ENCODE measurements at places on chromosomes 7 and 10.
A peak's percentile ranks its signal among the peaks of the same experiment; 100 is the strongest.

DNA sequence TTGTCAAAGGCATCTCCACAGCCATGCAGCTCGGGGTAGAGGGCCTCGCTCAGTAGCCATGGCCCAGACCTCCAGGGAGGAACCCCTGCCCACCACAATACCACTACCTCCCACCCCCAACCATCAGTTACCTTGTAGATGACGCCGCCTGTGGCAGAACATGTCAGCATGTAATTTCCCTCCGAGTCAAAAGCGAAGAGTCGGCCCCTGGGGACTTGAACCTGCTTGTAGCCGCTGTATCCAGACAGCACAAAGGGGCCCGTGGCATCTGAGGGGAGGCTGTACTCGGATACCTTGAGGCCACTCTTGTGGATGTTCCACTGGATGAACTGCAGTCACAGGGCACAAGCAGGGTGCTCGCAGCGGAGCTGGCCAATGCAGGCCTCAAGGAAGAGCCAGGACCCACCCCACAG lies 16.3 kb upstream of the CYREN start:
- DNase-seq, result no peak

DNA sequence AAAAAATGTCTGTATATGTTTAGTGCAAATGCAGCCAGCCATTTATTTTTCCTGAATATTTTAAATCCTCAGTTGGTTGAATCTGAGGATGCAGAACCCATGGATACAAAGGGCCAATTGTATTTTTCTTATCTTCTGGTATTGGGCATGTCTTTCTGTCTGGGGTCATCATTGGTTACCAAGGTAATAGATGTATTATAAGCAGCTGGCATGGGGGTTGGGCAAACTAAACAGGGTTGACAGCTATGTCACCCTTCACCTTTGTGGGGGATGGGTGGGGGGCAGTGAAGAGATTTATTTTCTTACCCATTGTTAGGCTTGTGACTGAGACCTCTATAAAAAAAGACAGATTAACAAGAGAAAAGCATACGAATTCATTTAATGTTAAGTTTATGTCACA lies 38.8 kb downstream of the CDHR3 start:
- no peak for DNase-seq

- no peak for DNase-seq
Observed at GRCh38 chr10:1733720-1734119, 3.6 kb downstream of the ADARB2 start.

GRCh38 chr10:108862676-108863350 lies 1060.5 kb downstream of the XPNPEP1 start:
- peak; percentile 37 for DNase-seq

DNA sequence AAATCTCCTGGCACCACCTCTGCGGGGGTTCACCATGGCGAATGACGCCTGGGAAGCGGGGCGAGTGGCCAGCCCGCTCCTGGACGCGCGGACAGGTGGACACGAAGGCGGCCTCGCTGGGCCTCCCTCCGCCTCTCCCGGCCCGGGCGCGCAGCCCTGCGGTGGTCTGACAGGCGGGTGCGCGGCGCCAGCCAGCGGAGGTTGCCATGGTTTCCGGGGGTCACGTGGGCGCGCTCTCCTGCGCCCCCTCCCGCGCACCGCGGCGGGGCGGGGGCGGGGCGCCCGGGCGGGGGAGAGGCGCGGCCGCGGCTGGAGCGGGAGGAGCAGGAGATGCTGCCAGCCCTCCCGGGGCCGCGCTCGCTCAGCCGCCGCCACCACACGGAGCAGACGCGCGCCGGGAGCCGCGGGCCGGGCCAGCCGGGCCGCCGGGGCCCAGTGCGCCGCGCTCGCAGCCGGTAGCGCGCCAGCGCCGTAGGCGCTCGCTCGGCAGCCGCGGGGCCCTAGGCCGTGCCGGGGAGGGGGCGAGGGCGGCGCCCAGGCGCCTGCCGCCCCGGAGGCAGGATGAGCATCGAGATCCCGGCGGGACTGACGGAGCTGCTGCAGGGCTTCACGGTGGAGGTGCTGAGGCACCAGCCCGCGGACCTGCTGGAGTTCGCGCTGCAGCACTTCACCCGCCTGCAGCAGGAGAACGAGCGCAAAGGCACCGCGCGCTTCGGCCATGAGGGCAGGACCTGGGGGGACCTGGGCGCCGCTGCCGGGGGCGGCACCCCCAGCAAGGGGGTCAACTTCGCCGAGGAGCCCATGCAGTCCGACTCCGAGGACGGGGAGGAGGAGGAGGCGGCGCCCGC lies at the start of gene PRKAR2B:
TSS of gene PRKAR2B (plus strand) at position 359 of the 848 bp plus-strand sequence. CDS start at position 562, 203 bp downstream.
- peak; percentile 71 for DNase-seq

- no peak for DNase-seq
Observed at GRCh38 chr7:151119055-151119415, 32.8 kb downstream of the AGAP3 start.

DNA sequence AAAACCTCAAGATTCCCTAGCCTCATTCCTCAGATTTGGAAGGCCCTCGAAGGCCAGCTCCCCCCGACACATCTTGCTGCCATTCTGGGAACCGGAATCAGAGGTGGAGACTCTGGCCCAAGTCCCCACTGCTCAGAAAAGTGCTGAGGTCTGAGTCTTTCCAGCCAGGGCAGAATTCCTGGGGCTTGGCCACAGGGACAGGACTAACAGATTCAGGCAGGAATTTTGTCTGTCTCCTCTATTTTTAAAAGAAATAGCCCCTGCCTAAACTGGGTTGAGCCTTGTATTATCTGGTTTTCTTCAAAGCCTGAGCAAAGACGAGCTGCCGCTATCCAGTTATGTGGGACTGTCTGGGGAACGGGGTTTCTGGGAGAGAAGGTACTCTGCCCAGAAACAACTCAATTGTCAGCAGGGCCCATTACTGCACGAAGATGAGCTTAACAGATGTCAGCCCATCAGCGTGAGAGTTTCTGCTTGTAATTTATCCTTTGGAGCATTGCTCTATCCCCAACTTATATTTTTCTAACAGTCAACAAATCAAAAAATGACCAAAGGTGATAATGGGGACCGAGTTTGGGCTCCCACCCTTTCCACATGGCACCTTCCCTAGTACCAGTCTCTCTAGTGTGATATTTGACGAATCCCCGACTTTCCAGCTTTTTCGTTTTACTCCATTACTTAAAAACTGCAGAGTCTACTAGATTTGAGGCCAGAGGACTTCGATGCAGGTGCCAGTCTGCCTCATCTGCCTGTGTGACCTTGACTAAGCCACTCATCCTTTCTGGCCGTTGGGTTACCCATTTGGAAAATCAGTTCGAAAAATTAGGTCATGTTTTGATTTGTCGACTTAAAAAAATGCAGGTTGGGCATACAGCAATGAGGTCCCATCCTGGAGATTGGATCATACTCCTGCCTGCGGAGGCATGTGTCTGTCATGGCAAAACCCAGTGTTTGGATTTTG lies 110.9 kb downstream of the WDR11 start:
- no peak for DNase-seq

DNA sequence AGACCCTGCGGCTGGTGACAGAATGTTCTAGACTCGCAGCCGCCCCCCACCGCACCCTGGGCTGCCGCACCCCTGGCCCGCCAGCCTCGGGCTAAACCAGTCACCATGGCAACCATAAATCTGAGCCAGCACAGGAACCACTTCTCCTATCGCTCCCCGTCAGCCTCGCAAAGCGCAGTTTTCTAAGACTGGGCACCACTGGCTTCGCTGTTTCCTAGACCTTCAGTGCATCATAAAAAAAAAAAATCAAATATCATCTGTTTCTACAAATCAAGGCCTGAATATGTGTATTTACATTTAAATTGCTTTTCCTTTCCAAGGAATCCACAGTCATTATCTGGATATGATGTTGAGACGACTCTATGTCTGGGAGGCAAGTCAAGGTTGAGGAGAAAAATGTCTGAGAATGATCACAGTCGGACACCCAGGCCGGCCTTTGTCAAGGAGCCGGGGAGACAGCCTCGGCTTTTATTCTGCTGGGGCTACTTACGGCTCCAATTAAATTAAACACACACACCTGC lies 99.9 kb downstream of the PTPRN2 start:
- no peak for DNase-seq

DNA sequence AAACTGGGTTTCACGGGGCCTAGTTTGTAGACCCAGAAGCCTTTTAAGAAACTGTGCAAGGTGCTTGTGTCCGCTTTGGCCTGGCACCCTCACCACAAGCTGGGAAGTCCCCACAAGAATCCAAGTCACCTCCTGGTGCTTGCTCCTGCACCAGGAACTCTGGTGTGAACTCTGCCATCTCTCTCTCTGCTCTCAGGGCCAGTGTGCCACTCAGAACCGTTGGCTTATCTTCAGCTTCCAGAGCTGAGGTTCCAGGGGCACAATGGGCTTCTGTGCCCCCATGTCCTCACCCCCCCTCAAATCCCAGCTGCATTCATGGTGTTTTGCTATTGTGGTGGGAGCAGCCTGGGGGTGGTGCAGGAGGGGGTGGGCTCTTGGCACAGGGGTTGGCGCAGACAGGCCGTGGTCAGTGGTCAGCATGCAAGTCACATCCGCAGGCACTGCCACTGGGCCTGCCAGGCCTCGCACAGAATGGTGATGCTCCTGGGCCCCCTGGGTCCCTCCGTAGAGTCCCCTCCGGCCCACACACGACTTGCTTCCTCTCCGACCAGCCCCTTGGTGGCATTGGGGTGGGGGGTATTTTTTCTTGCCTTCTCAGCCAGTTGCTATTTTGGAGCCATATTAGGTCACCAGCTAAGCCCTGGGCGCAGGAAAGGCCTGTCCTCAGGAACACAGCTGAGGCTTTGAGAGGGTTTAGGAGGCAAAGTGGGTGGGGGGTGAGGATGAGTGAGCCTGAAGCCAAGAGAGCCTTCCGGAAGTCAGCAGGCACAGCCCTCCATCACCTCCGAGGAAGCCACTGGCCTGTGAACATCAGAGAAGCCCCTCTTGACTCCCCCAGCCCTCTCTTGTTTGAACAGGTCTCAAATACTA lies 3.0 kb downstream of the ZCCHC24 start:
- no peak for DNase-seq
